Stimulated activated CD4-positive, alpha-beta T cell treated with anti-CD3 and anti-CD28 coated beads, Interleukin-12 subunit alpha, Interleukin-12 subunit beta, amount 100 ng/mL, for 24 hours (primary cell): ENCODE measurements at places on chromosomes 2 and 18.
A peak's percentile ranks its signal among the peaks of the same experiment; 100 is the strongest.

DNA sequence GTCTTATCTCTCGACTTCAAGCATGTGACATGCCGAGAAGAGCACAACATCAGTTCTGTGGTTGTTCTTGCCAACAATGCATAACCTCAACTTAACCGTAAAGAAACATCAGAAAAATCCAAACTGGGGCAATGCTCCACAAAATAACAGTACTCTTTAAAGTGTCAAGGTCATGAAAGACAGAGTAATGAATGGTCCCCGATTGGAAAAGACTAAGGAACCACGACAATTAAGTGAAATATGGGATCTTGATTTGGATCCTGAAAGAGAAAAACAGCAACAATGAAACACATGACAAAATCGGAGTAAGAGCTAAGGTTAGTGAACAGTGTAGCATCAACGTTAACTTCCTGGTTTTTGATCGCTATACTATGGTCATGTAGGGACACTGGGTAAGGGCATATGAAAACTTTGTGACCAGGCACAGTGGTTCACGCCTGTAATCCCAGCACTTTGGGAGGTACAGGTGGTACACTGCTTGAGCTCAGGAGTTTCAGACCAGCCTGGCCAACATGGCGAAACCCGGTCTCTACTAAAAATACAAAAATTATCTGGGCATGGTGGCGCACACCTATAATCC is 55.2 kb downstream of the UNC50 start:
- DNase-seq, result no peak

GRCh38 chr18:10391506-10391905 is 62.9 kb upstream of the APCDD1 start:
- DNase-seq, result no peak

DNA sequence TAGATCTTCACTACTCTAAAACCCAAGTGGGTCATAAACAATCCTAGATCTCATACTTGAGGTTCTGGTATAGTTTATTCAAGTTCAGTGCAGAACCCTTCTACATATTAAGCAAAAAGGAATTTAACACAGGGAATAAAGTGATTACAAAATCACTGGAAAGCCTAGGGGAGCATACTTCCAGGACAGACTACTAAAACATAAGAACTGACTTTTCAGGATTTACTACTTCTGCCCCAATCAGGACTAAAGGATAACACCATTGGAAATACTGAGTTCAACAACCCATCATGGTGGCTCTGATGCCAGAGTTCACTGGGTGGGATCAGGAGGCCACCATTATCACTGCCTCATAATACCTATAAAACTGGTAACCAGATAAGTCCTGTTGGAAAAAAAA is 123.6 kb downstream of the DNAH7 start:
- no peak for DNase-seq

GRCh38 chr2:19244460-19245363 is 113.7 kb downstream of the OSR1 start:
- DNase-seq, result no peak

GRCh38 chr2:66702301-66702700 is 267.4 kb downstream of the MEIS1 start:
- no peak for DNase-seq

- DNase-seq, result no peak
Observed at GRCh38 chr2:100291152-100291970, 30.9 kb downstream of the LONRF2 start.

DNA sequence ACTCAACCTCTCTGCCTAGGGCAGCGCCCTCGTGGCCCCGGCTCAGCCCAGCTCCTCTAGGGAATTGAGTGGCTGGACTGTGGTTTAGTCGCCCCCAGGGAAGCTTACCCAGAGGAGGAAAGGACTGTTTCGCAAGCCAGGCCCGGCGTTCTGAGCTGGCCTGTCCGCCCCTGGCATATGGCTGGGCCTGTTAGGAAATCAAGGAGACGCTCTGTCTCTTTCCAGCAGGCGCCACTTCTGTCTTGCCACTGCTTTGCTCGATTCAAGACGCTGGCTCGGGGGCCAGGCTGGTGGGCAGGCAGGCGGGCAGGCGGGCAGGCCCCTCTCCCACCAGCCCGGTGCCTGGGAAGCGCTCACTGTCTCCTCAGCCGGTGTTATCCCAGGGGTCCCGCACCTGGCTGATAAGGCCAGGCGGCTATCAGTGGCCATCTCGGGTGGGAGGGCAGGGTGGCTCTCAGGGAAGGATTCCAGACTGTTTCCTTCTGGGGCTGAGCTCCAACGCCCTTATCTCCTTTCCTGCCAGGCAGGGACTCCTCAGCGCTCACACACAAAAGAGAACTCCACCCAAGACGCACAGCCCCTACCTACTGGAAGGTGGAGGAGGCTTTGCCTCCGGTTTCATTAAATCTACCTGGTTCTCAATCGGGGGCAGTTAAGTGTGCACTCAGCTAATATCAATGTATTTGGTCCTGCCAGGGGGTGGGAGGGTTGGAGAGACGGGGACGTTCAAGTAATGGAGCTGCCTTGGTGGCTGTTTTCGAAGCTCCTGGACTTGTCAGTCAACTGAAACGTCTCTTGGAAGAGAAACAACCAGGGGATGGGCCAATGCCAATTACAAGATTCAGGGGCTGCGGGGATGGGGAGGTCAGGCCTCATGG is 109.1 kb downstream of the SMAD7 start:
- DNase-seq, result no peak

GRCh38 chr2:156110890-156111289 is 221.6 kb downstream of the NR4A2 start:
- no peak for DNase-seq

DNA sequence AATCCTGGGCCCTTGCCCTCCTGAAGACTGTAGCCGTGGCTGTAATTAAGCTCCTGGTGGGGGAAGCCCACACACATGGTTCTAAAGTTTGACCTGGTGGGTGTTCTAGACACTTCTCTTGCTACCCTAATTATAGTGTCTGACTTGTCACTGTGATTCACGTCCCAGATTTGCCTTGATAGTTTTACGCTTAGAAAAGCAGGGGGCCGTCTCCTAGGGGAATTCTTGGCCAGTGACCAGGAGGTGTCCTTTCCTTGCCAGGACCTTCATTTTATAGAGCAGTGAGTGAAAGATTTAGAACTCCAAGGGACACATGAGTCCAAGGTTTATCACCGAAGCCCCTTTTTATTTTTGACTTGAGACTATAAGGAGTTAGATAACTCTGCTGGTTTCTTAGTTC is 9.0 kb downstream of the TMEM214 start:
- DNase-seq, result no peak

GRCh38 chr2:203209538-203209937 is 29.3 kb upstream of the CYP20A1 start:
- DNase-seq, result no peak

GRCh38 chr2:86464652-86465051 is 23.5 kb downstream of the KDM3A start:
- DNase-seq, result no peak

- no peak for DNase-seq
Observed at GRCh38 chr2:226984750-226985582, 149.1 kb downstream of the RHBDD1 start.

DNA sequence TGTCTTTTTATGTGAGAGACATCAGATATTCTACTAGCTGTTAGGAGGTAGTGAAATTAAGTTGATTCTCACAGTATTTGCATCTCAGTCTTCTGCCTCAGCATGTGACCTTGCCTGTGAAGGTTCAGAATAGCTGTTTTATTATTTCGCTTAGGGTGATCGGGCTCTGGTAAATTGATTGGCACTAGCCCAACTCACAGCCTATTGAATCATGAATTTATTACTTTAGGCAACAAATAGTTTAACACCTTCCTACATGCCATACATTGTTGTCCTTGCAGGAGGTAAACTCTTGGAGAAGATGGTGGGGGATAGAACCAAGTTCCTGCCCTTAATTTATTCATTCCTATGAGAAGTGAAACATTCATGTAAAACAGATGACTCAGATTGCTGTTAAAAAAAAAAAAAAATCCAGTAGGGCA is 101.9 kb downstream of the GPD2 start:
- DNase-seq, result no peak

- no peak for DNase-seq
Observed at GRCh38 chr2:16654833-16655444, 10.7 kb downstream of the CYRIA start.

DNA sequence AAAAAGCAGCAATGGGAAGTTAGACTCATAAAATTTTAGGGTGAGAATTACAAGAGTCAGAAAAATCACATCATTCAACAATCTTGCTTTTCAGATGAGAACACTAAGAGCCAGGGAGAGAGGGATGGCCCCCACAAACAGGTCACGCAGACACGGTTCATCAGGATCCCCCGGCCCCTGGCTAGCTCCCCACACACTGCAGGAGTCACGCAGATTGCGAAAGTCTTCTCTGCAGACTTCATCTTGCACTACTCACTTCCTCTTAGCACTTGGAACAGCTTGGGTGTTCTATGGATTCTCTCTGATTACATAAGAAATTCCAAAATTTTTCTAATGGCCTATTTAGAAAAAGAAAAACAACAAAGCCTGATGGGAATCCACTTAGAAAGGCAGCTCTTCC is 21.6 kb upstream of the SULT1C2 start:
- DNase-seq, result no peak

DNA sequence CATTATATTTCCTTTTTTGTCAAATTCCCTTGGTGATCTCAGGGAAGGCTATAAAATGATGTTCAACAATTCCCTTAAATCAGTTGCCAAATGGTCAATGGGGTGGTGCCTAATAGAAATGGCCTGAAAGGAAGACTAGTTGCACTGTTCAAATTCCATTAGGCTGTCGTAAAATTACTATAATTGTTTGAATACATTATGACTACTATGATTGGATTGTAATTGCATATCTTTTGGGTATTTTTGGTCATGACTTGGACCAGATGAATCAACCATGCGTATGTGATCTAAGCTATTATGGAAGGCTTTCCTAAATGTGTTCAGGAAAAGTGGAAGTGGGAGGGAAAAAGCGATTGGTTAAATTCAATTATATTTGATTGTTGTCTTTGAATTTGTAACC is 41.3 kb upstream of the KCNE4 start:
- no peak for DNase-seq

DNA sequence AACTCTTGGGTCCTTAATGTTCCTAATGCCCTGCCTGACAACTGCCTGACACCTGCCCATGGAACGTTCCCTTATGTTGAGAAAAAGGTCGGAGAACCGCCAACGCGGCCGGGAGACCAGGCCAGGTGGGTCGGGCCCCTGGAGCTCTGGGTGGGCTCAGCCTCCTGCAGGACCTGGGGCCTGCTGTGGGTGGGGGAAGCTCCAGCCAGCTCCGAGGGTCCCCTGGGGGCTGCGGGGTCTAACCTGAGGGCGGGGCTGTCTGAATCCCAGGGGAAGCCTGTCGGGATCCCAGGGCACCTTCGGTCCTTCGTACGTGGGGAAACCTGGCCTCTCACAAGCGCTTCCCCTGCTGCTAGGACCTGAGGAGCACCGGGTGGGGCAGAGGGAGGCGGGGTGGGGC is 296.0 kb downstream of the NDUFA10 start:
- DNase-seq, result no peak

GRCh38 chr18:70256184-70256583 is 32.7 kb upstream of the SOCS6 start:
- DNase-seq, result no peak

- DNase-seq, result no peak
Observed at GRCh38 chr2:106851881-106852501, 34.0 kb downstream of the ST6GAL2 start.

- DNase-seq, result no peak
Observed at GRCh38 chr2:213934560-213934959, 476.3 kb upstream of the VWC2L start.

DNA sequence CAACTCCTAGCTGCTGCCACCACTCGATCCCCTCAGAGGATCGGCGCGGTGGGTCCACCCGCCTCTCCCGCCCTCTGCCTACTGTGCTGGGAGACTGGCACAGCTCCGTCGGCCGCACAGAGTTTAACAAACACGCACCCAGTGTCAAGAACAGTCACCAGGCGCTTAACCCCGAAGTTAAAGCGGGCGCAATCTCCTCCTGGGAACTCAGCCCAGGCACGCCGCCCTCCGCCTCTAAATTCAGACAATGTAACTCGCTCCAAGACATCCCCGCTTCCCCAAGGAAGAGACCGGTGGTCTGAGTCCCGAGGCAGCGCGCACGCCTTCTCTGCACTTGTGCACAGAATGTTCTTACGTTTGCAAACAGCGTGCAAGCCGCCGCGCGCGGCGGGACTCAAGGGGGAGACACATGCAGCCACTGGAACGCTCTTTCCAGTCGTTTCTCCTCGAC is 533 bp downstream of the CXCR4 start:
- DNase-seq, result peak; percentile 36

GRCh38 chr2:221439761-221440479 is 132.2 kb downstream of the EPHA4 start:
- no peak for DNase-seq

- DNase-seq, result no peak
Observed at GRCh38 chr2:175957845-175958244, 44.2 kb downstream of the LNPK start.

- no peak for DNase-seq
Observed at GRCh38 chr2:228819701-228820100, 451.4 kb downstream of the PID1 start.

GRCh38 chr18:36580266-36580665 is 248.5 kb downstream of the TPGS2 start:
- no peak for DNase-seq

DNA sequence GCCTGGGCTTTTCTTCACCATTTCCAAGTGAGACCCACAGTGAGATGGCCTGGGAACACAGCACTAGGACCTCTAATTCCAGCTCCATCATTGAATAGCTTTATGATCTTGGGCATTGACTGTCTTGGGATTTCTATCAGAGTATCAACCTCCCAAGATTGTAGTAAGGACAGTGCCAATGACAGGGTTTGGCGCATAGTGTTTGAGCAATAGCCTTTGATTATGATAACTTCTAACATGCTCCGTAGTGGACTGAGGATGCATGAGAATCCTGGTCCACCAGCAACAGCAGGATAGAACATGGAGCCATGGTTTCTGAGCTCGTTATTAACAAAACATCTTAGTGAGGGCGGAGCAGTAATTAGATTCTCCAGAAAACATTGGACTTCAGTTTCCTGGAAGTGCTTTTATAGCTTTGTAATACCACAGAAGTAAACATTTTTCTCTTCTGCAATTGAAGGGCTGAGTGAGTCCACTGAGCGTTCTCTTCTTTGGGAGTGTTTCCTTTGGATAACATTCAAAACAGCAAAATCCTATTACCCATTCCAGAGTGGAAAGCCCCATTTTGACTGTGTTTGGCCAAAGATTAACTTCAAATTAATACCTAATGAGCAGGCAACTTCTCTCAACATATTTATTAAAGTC is 63.7 kb downstream of the IL1R2 start:
- DNase-seq, result no peak

DNA sequence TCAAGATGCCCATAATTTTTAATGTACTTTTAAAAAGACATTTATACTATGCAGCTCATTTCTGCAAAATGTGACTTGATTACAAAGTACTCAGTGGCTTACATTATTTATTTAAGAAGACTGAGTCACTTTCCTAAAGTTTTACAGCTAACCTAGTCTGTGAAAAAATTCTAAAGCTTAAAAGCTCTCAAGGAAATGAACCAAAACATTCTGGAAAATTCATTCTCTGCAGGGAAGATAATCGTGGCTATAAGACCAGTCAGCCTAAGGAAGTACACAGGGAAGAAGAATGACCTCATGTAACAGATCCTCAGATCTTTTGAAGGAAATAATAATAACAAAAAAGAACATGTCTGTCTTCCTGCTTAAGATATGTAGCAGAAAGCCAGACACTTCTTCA is 232.1 kb upstream of the STK17B start:
- DNase-seq, result no peak
